Vagina (tissue), 2 donors: ENCODE measurements at places on chromosomes 7 and 10.

GRCh38 chr10:13973742-13974141 is 357.0 kb downstream of the FRMD4A start:
- no peak for DNase-seq

DNA sequence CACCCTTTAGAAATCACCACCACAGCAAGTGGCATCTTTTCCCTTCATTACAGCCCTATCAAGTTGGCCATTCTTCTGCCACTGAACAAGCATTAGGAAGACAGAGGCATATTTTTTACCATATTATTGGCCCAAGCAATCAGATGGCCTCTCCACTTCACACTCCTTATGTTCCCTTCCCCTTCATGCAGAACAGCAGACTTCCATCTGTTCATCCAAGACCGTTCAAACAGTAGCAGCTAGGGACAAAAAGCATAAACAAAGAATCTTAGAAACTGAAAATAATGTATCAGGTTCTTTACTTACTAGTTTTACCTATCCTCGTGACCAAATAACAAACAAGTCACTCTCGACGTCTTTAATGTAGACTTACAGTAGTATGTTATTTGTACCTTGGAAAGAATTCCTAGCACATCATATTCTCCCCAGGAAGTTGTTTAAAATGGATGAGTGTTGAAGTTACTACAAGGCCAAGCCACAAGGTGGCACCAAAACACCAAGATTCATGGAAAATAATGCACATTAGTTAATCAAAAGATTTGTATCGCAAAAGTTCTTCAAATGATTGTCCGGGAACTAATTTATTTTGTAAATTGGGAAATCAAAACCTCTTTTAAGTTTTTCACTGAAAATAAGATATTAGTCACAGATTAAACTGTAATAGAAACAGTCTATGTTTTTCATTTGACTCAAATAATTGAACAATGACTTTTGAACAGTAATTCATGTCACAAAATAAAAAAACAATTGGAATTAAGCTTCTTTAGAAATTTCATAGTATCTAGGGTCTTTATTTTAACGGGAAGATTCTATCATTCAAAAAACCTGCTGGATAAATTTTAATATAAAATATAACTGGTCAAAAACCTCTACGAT is 112.1 kb downstream of the VPS41 start:
- DNase-seq: no peak

DNA sequence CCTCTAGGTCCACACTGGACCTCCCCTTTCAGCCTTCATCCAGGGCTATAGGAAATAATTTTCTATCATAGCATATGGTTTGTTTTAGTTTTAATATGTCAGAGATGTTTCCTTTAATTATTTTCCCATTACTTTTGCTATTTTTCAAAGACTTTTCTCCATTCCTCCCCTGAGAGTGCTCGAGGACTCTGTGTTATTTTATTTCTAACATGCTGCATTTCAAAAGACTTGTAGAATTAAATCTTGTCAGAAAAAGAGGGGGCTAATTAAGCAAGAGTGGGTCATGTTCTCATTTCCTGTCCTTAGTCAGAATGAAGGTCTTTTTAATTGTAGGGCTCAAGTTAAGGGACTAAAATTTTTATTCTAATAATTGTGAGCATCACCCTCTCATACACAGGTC is 71.6 kb upstream of the CTTNBP2 start:
- DNase-seq: no peak

GRCh38 chr7:44341401-44341800 is 16.0 kb upstream of the CAMK2B start:
- no peak for DNase-seq

GRCh38 chr10:1089017-1089689 is 33.0 kb downstream of the WDR37 start:
- no peak for DNase-seq

- DNase-seq: no peak
These were observed 74.3 kb upstream of the ASAH2 start for GRCh38 chr10:50325449-50326171.

DNA sequence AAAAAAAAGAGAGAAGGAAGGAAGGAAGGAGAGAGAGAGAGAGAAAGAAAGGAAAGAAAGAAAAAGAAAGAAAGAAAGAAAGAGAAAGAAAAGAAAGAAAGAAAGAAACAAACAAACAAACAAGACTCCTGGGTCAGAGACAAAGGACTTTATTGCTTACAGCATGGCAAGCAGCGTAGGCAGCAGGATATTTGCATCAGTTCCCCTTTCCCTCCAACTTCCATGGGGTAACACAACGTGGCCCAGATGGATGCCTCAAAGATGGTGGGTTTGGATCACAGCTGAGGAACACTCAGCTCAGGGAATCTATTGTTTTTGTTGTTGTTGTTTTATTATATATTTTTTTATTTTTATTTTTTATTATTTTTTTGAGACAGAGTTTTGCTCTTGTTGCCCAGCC is 128.5 kb upstream of the VKORC1L1 start:
- no peak for DNase-seq

DNA sequence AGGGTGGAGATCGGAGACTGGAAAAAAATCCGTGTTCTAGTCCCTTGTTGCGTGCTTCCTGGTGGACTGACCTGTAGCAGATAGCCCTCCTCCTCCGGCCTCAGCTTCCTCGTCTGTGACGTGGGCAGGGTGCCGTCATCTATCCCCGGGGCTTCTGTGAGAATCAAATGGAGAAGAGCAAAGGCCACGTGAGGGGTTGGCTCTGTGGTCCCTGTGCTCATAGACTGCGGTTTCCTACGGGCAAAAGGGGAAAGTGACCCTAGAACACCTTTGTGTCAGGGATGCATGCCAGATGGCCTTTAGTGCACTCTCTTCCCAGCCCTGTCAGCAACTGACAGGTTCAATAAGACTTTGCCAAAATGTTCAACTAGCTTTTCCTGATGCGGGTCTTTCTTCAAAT is 33.7 kb downstream of the GRK5 start:
- DNase-seq: no peak

DNA sequence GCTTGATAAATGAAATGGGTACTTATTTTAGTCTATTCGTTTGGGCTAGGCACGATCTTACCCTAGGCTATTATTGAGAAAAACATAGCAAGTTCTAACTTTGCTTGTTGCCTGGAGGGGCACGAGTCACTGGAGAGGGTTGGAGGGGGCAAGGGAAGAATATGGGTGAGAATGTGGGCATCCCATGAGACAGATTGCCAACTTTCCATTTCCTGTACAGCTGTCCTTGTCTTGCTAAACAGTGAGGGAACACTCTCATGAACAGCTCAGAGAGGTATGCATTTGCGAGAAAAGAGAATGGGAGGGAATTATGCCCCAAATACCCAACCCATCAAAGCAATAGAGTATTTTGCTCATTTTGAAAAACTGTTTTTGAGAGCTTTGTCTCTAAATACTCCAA is 9.2 kb downstream of the CDHR3 start:
- no peak for DNase-seq

DNA sequence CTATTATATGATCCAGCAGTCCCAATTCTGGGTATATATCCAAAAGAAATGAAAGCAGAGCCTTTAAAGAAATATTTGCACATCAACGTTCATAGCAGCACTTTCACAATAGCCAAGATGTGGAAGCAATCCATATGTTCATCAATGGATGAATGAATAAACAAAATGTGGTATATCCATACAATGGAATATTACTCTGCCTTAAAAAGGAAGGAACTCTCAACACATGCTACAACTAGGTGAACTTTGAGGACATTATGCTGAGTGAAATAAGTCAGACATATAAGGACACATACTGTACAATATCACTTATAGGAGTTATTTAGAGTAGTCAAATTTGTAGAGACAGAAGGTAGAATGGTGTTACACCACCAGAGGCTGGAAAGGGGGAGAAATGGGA is 28.0 kb upstream of the ADRB1 start:
- DNase-seq: no peak

DNA sequence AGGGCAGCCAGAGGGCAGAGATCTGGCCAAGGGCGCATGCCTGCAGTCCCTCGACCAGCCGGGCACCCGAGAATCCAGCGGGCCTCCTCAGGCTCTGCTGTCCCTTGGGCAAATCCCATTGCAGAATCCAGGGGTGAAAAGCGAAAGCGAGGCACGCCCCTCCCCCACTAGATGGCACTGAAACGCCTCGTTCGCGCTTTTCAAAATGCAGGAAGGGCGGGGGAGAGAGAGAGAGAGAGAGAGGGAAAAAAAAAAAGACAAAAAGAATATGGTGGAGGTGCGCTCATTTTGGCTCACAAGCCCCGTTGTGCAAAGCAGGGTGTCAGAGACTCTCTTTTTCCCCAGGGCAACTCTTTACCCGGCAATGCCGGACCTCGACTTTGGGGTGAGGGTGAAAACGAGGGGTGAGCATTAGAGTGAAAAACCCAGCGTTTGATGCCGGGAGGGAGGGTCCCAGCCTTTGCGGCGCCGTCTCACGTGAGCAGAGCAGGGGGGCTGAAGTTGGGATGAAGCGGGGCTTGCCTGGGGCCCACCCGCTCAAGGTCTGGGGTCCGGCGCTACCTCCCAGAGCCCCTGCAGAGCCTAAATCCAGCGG is 2.5 kb upstream of the TMEM178B start:
- DNase-seq: no peak
